ENCODE measurements at places on chromosomes 1 and 21.

DNA sequence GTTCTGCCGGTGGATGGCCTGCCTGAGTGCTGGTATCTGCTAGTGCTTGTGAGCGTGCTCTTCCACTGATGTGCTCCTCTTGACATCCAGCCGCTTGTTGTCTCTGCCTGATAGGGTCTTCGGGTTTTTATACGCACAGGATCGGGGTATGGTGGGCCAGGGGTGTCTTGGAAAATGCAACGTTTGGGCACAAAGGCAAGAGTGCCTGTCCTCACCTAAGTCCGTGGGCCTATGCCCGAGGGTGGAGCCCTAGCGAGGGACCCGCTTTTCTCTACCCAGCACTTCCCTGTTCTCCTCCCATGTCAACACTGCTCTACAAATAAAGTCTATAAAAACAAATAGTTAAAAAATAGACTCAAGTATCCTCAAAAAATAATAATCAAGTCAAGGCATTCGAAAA is 1007.8 kb downstream of the PLA2G4A start:
- no peak for DNase-seq

- no peak for DNase-seq
These were observed 95.9 kb downstream of the GIPC2 start for GRCh38 chr1:78141531-78142231.

GRCh38 chr1:64828829-64829228 is 84.0 kb downstream of the RAVER2 start:
- DNase-seq: no peak

DNA sequence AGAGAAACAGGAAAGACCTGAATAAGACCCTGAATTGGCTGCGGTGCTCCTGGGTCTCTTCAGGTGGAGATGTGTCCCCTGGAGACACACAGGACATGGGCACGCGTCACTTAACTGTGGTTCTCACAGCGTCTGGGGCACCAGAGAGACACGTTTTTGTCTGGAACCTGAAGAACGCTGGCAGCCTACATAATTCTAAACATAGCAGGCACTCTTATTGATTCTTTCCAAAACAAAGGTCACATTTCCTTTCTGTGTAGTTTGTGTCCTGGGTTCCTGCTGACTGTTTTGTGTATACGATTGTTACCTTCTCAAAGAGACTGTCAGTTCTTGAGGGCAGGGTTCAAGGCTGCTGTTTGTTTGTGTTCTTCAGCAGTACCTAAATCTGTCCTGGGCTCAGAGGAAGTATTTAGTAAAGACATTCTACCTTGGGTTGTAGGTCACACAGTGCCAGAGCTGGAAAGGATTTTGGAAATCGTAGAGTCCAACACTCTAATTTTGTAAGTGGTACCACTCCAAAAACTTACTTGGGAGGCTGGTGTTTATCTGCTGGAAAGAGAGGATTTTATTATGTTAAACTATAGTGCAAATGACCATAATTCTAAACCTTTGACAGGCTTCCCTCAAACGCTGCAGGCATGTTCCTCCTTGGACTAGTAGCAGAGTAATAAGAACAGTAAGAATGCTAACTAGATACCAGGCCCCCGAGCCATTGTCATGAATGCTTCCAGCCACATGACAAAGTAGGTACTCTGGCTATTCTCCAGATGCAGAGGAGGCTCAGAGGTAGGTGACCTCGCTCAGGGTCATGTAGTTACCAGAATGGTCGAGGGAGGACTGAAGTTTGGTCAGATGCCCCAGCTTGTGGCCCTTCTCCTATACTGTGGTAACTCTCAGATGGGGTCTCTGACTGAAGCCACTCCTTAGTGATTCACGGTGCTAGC is 164.3 kb downstream of the DHRS3 start:
- DNase-seq: no peak

DNA sequence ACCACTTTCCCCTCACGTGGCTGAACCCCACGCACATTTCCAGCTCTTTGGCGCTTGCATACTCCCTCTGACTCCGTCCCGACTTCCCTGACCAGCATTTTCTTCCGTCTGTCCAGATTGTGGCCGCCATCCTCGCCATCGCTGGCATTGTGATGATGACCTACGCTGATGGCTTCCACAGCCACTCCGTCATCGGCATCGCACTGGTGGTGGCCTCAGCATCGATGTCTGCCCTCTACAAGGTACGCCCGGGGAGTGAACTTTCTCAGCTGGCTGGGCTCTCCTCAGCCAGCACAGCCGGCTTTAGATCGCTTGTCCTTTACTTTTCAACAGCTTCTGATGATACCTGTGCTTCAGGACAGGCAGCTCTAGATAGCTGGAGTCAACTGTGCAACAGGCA is 56.8 kb upstream of the COA6 start:
- no peak for DNase-seq

- no peak for DNase-seq
These were observed 79.0 kb upstream of the KRTAP19-8 start for GRCh38 chr21:31117128-31117916.

GRCh38 chr21:29366532-29366931 is 67.8 kb downstream of the BACH1 start:
- DNase-seq: no peak
